ENCODE measurements at places on chromosomes 2 and 18.

DNA sequence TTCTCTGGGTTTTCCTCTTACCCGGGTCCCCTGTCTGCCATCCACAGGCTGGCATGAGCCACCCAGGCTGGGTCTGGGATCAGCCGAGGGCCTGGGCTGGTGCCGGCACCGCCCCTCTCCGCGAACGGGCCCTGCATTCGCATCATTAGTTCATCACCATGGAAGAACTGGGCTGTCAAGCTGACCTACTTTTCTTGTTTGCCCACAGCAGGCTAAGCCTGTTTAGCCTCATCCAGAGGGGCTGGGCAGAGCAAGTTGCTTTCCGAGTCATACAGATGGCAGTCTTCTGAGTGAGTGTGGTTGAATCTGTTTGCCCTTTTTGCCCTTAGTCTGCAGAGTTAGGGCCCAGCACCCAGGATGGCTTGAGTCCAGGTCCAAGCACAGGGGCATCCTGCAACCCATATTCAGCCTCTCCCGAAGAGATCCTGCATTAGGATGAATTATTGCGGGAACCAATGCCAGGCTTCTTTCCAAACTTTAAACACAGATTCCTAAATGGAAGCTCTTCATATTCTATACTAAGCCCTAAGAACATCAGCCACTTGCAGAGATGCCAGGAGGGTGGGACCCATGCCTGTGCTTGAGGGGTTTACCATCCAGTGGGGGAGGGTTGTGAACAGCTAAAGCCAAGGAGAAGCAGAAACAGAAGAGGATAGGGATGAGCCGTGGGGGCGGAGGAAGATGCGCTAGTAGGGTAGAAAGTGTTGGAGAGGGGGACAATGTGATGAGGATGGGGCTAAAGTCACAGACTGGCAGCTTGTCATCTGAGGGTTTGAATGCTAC lies 68.0 kb downstream of the NPAS2 start:
- DNase-seq: no peak

DNA sequence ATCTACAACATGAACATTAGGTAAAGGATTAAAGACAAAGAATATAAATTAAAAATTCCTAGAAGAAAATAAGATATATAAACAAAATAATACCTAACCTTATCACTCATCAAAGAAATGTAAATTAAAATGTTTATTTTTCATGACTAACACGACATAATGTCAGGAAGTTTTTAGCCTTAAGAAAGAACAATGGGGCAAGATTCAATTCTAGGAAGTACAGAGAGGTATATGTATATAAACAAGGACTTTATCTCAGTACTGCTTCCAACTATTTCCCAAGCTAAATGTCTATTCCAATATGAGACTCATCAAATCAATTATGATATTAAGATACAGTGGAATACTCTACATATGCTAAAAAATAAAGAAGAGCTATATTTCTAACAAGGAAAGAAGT lies 44.1 kb downstream of the TTC21B start:
- no peak for DNase-seq

- no peak for DNase-seq
Observed at GRCh38 chr2:42954227-42954962, 162.0 kb upstream of the HAAO start.

- no peak for DNase-seq
Observed at GRCh38 chr2:36530983-36531354, 67.0 kb downstream of the FEZ2 start.

GRCh38 chr2:232984451-232985207 lies 28.4 kb downstream of the NGEF start:
- DNase-seq: no peak

- no peak for DNase-seq
Observed at GRCh38 chr2:227804975-227805374, 8.7 kb upstream of the CCL20 start.

DNA sequence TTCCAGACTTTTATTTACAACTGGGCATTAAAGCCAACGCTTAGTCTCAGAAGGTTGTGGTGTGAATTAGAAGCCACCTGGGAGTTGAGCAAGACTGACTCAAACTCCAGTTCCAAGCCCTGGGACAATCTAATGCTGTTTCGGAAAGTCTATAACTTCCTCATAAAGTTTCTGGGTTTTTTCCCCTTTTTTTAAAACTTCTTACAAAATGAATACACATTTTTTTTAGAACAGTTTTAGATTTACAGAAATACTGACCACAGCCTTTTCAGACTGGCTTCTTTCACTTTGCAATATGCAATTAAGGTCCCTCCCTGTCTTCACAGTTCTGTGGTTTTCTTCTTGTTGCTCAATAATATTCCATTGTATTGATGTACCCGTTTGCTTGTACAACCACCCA lies 115.9 kb upstream of the TWIST2 start:
- DNase-seq: no peak

GRCh38 chr18:76874642-76875389 lies 52.5 kb downstream of the ZNF236 start:
- DNase-seq: no peak

- no peak for DNase-seq
Observed at GRCh38 chr2:100321866-100322820, at the start of gene LONRF2. TSS of gene LONRF2 (minus strand) at chr2:100322501. CDS start at chr2:100322093, 408 bp downstream.

GRCh38 chr18:50558157-50558556 lies 1.7 kb upstream of the MAPK4 start:
- DNase-seq: no peak

DNA sequence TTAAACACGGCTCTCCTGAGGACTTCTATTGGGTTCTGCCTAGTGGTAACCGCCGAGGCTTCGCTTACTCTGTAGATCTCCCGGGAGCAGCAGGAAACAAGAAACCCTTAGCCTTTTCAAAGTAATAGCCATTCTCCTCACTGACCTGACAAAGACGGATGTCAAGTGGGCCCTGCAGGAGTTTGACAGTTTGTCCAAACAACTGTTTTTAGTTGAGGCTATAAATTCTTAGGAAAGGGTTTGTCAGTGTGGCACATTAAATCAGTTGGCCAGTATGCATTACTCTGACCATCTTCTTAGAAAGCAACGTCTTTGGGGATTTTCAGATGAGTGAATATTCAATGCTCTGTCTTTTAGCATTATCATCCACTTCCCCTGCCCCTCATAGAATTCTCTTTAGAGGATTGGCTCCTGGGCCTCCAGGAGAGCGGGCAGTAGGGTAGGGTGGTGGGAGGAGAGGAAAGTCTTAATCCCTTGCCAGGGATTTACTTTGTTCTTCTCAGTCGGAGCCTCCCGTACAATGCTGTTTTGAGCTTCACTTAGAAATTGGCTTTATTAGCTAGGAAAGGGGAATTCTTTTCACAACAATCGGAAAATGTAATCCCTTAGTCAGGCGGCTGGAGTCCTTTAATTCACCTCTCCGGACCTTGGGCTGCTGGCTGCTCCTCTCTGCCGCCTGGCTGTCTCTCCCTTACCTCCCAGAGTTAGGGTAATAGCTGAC lies 13.3 kb upstream of the C18orf32 start:
- no peak for DNase-seq

- no peak for DNase-seq
Observed at GRCh38 chr2:235411905-235412485, 81.8 kb upstream of the AGAP1 start.

GRCh38 chr18:59324623-59324971 lies 6.1 kb upstream of the CPLX4 start:
- DNase-seq: no peak

- DNase-seq: no peak
Observed at GRCh38 chr2:22673529-22673928, 711.5 kb upstream of the KLHL29 start.

DNA sequence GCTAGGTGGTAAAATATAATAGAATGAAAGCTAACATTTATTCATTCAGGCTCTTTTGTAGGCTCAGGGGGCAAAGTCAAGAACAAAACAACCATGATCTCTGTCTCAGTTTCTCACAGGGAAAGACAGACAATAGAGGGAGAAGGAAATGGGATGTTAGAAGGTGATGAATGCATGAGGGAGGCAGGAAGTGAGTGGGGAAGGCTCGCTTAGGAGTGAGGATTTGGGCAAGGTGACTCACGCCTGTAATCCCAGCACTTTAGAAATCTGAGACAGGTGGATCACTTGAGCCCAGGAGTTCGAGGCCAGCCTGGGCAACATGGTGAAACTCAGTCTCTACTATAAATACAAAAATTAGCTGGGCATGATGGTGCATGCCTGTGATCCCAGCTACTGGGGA lies 88.4 kb downstream of the CTIF start:
- DNase-seq: no peak

- DNase-seq: no peak
Observed at GRCh38 chr2:160380611-160381010, 113.0 kb downstream of the RBMS1 start.

DNA sequence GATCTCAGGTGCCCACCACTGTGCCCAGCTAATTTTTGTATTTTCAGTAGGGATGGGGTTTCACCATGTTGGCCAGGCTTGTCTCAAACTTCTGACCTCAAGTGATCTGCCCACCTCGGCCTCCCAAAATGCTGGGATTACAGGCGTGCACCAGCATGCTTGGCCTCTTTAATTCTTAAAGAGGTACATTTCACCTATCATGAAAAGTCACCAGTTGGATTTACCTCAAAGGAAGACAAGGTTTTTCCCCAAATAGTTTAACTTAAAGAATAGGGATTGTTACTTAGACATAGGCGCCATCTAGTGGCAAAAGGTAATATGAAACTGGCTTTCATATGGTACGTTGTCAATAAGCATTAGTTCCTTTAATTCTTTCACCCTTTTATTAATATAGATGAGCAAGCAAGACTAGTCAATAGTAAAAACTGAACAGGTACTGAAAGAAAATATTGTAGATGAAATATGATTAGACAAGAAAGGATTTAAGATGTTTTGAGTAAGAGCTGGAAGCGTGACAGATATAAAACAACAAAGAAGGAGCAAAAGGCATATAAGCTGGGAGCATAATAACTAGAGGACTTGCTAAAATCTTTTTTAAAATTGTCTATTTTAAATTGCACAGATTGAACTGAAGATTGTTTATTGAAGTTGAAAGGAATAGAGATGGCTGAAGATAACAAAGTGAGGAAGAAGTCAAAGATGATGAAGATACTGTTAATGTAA lies 35.0 kb upstream of the PSMD14 start:
- DNase-seq: peak; percentile 31

- peak; percentile 48 for DNase-seq
Observed at GRCh38 chr2:44981714-44982108, 27.5 kb downstream of the SIX2 start.

DNA sequence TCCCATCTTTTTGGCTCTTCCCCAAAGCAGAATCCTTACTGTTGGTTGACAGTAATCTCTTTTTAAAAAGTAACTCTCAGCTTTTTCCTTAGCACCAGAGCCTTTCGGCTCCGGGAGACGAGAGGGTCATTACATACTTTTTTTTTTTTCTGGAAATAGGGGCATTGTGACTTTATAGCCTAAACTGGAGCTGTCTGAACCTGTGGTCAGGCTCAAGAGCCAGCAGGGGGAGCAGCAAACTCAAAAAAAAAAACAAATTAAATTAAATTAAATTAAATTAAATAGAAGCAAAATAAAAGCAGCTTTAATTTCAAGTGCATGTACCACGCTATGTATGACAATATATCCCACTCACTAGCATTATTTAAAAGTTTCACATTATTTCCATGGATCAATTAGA lies 156.6 kb downstream of the DTNA start:
- no peak for DNase-seq

DNA sequence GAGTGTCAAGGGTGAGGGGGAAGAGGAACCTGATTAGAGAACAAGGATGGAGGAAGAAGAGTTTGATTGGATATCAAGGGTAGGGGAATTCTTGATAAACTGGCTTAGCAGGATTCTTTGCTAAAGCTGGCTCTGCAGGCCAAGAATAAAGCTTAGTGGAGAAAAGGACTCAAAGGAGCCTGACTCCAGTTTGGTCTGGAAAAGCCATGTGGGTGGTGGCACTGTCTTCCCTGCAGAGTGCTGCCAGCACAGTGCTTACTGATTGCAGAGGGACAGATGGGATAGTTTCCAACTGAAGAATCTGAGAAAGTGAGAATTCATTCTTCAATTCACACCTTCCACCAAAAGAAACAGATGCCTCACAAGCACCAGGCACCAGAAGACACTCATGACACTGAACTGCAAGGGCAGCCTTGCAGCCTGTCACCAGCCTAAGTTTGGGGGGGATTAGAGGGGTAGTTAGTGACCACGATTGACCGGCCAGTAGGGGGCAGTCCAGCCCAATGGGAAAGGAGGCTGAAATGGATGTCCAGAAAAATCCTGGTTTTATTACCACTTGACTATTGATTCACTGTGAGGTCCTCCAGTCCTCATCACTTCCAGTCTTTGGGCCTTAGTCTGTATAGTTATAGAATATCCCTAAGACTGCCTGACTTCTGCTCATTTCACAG lies 334.5 kb downstream of the SMAD2 start:
- DNase-seq: no peak

GRCh38 chr2:20190170-20190569 lies 34.8 kb downstream of the SDC1 start:
- DNase-seq: no peak

GRCh38 chr2:238100049-238100820 lies at the start of gene ESPNL:
TSS of gene ESPNL (plus strand) at chr2:238100340. CDS start at chr2:238100420, 80 bp downstream.
- DNase-seq: no peak

Data from stimulated activated CD4-positive, alpha-beta T cell treated with anti-CD3 and anti-CD28 coated beads, Interleukin-1b, Interleukin-23, amount 100 ng/mL, for 24 hours (primary cell).